Dermis microvascular lymphatic vessel endothelial cell (primary cell): ENCODE measurements at places on chromosomes 3 and 15. TPM values are rescaled to one million over a fixed set of nuclear protein-coding genes. Genes with fewer than 3 reads are reported as not detected.

Gene RHOV
- total RNA-seq: under 0.01 TPM in 1 of 2 replicates, not detected in the other

Gene TP63
- under 0.01 TPM in 1 of 2 replicates, not detected in the other for total RNA-seq

Gene PLD1
- 62.2 and 89.2 TPM in 2 replicates for total RNA-seq

- DNase-seq: no peak
Observed at GRCh38 chr15:64892847-64893403, 18.8 kb upstream of the ANKDD1A start.

GRCh38 chr3:20307383-20307782 is 121.4 kb upstream of the SGO1 start:
- DNase-seq: no peak

GRCh38 chr3:28672406-28672805 is 323.8 kb upstream of the AZI2 start:
- DNase-seq: no peak

DNA sequence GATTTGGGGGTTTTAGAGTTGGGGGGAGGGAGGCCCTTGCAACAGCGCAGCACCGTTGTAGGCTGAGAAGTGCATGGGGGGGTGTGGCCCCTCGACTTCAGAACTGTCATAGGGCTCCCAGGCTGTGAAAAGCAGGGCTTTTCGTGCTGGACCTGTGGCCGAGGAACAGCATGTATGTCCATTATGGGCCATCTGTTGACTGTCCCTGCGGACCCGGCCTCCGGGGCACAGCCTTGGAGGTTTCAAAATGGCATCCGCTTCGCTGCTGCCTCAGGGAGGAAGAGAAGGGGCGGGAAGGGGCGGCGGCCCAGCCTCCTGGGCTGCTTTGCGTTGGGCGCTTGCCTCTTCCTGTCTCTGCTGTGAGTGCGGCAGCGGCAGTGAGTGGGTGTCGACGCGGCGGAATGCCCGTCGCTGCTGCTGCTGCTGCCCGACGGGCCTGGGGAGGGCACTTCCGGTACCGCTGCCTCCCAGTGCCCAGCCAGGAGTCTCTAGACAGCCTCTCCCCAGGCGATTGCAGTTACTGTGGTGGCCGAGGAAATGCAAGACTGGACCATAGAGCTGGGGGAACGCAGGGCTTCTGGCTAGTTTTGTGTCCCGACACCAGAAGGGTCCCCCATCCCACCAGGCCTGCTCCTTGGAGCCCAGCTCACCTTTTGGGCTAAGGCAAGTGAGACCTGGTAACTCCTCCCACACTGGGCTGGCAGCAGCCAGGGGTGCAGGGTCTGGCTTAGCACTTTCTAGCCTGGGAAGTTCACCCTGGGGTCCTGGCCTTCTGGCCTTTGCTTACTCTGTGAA is 1.9 kb downstream of the GNAI2 start:
- DNase-seq: peak; percentile 90

GRCh38 chr15:33737687-33738601 is 230.4 kb upstream of the CHRM5 start:
- peak; percentile 50 for DNase-seq
